ENCODE measurements at places on chromosomes 6 and 20.
A peak's percentile ranks its signal among the peaks of the same experiment; 100 is the strongest.

GRCh38 chr20:32484958-32485769 is 100.0 kb downstream of the NOL4L start:
- DNase-seq, result peak; percentile 60

- DNase-seq, result no peak
These were observed 1.5 kb downstream of the ZNFX1 start for GRCh38 chr20:49276161-49276960.

- DNase-seq, result no peak
These were observed 242.6 kb downstream of the SMOC2 start for GRCh38 chr6:168683621-168684020.

GRCh38 chr20:32960222-32960518 is 44.1 kb downstream of the SUN5 start:
- DNase-seq, result no peak

Measured in progenitor cell of endocrine pancreas (in vitro differentiated cells).